GM04503 (cell line): ENCODE measurements at places on chromosomes 4 and X.

DNA sequence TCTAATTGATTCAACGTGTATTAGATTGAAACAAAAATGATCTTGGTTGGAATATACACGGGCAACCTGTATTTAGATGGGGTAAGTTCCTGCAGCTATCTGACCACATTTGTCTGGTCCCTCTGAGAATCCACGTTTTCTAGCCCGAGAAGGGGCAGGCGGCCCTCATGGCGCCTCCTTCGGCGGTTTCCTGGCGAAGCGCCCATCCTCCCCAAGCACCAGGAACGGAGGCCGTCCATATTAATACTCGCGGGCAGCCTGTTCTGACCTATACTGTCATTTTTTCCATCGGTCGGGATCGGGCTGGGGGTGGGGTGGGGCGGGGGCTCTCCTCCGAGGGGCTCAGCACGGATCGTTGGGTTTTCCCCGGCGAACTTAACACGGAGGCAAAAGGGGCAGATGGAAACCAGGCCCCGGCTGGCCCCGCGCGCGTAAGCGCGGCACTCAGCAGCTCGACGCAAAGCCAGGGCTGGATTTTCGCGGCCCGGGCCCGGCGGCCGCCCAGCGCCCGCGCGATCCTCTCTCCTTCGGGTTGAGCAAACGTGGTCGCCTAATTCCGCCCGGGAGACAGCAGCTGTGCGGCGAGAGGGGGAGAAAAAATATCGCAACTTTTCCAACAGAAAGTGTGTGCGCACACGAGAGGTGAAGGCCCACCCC, 77.2 kb upstream of the BCOR start:
- no peak for DNase-seq

DNA sequence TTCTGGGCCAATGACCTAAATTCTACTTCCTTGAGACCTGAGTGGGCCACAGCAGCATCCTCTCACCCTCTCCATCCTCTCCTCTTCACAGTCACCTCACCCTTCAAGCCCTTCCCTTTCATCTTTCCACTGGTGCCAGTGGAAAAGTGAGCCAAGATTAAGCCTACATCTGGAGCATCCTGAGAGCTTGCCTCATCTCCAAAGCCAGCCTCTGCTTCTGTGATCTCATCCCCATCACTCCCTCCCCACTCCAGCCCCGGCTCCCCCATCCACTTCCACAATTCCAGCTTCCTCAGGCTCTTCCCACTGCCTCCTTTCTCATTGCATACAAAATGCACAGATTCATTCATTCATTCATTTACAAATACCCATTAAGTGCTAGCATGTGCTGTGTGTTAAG, 10.1 kb upstream of the RASL11B start:
- no peak for DNase-seq

DNA sequence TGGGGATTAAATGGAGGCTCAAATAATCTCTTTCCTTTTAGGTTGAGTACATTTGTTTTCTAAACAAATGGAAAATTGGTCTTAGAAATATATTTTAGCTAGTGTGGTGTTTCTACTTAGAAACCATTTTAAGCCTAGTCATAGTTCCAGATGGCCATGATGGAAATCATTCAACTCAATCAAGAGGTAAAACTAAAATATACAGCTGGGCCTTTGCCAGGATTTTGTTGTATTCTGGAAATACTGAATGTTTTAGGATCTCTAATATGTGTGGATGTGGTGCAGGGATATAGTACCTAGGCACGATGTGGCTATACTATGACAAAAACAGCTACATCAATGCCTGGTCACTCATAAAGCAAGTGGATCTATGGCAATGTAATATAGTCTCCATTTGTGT, 146.0 kb upstream of the BANK1 start:
- no peak for DNase-seq

- DNase-seq, result no peak
Observed at GRCh38 chr4:153469031-153469430, 2.9 kb downstream of the TMEM131L start.

DNA sequence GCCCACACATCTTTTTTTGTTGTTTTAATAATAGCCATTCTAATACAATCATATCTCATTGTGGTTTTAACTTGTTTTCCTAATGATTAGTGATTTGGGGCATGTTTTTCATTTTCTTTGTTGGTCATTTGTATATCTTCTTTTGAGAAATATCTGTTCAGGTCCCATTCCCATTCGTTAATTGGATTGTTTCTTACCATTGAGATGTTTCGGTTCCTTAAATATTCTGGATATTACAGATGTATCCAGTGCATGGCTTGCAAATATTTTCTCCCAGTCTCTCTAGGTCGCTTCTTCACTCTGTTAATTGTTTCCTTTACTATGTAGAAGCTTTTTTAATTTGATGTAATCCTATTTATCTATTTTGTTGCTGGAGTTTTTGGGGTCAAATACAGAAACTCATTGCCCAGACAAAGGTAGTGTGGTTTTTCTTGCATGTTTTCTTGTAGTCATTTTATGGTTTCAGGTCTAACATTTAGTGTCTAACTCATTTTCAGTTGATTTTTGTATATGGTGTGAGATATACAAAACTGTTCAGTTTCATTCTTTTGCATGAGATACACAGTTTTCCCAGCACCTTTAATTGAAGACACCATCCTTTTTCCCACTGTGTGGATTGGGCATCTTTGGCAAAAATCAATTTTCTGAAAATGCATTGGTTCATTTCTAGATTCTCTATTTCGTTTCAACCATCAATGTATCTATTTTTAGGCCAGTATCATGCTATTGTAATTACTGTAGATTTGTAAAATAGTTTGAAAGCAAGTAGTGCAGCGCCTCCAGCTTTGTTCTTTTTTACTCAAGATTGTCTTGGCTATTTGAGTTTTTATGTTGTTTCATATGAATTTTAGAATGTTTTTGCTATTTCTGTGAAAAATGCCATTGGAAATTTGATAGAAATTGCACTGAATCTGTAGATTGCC, 195.9 kb downstream of the SCFD2 start:
- DNase-seq, result no peak

GRCh38 chr4:158624889-158625478, 46.7 kb downstream of the C4orf46 start:
- no peak for DNase-seq

- DNase-seq, result peak; percentile 36
Observed at GRCh38 chrX:77442728-77443127, 4.5 kb upstream of the FGF16 start.

DNA sequence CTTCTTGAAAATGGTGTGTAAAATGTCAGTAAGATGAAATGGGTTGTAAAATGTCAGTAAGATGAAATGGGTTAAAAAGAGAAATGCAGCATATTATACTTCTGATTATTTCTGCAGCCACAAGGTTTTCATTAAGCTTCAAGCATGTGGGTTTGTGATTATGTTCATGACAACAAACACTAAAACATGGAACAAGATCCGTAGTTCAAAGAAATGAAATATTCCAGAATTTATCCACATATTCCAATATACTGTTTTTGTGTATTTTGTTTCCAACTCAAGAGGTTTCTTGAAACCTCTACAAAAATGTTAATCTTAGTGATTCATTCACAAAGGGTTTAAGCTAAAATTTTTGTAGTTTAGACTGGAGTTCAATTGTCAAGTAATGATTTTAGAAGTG, 84.0 kb downstream of the ADAMTS3 start:
- no peak for DNase-seq

DNA sequence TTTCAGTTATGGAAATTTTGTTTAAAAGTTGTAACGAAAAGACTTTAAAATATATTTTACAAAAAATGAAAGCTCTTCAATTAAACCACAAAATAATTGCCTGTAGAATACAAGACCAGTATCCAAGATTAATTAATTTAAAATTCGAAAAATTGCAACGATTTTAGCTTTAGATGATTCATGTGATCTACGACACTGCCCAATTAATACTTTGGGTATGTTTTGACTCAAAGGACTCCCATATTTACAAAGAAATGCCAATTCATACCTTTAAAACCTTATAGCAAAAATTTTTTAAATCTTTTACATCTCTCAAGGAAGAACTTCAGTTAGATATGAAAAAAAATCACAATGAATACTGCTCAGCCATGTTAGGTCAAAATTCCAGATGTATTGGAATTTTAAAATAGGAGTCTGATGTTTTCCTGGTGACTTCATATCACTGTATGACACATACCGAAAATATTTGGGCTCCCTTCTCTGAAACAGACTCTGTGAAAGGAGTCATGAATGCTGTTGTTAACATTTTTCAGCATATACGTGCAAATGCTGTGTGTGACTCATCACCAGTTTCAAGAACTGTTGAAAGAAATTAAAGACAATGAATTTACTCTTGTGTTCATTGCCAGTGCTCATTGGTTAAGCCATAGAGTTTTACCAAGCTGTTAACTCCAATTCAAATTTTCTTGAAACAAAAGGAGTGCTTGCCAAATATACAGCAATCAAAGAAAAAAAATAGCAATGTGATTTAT, 13.8 kb upstream of the SMS start:
- DNase-seq, result peak; percentile 95

- no peak for DNase-seq
Observed at GRCh38 chrX:63275127-63275526, 76.0 kb downstream of the SPIN4 start.

- peak; percentile 85 for DNase-seq
Observed at GRCh38 chr4:156771171-156771837, 200.3 kb downstream of the PDGFC start.

GRCh38 chr4:101649790-101650515, 140.6 kb upstream of the BANK1 start:
- no peak for DNase-seq

- DNase-seq, result peak; percentile 99
Observed at GRCh38 chr4:122777846-122778673, 45.6 kb downstream of the BBS12 start.

- no peak for DNase-seq
Observed at GRCh38 chr4:143351774-143352451, 15.2 kb downstream of the GAB1 start.

GRCh38 chrX:108064613-108065012, 19.7 kb downstream of the VSIG1 start:
- no peak for DNase-seq

DNA sequence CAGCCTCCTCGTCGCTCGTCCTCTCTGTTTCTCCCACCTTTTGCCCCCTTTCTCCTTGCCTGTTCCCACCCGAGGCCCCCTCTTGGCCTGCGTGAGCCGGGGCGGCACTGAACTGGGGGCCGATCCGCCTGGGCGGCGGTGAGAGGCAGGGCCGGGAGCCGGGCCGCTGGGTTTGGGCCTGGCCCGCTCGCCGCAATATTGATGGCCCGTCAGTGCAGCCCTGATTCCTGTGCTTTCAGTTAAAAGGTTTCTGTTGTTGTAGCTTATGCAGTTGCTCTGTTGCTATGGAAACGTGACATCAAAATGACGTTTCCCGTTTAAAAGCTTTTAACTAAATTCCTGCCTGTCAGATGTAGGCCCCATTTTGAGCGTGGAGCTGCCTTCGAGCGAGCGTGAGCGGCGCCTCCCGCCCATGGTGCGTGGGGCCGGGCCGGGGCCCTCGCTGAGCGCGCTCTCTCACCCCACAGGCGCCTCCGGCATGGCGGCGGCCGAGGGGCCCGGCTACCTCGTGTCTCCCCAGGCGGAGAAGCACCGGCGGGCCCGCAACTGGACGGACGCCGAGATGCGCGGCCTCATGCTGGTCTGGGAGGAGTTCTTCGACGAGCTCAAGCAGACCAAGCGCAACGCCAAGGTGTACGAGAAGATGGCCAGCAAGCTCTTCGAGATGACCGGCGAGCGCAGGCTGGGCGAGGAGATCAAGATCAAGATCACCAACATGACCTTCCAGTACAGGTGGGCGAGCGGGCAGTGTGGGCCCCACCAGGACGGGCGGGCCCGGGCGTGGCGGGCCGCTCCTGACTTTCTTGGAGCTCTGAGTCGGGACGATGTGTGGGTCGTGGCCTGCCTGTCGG, at the start of gene MSANTD1:
MSANTD1 (plus strand) TSS at position 349 of the 851 bp plus-strand sequence; CDS start at position 413, 64 bp downstream.
- DNase-seq, result no peak

GRCh38 chr4:23373261-23373660, 516.6 kb downstream of the PPARGC1A start:
- DNase-seq, result no peak

GRCh38 chr4:124427095-124427767, 285.3 kb downstream of the ANKRD50 start:
- no peak for DNase-seq

- no peak for DNase-seq
Observed at GRCh38 chrX:103651151-103651773, 22.5 kb downstream of the TCEAL1 start.

- no peak for DNase-seq
Observed at GRCh38 chr4:10118048-10119004, 1.7 kb upstream of the WDR1 start.

DNA sequence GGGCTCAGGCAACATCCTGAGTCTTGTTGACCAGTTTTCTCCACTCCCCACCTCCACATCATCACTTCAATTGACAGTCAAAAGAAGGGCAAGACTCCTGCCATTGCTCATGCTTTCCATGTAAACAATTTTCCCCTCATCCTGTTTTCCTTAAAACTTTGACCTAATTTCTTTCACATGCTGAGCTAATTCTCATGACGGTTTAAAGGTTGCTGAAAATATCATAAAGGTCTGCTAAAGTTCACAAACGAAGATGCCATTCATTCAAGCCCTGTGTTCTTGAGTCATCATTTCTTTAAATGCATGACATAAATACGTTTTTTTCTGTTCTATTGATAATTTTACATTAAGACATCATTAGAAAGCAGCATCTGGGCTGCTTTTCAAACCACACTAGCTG, 353.9 kb downstream of the NKX6-1 start:
- DNase-seq, result no peak

GRCh38 chrX:46178763-46179162, 366.5 kb downstream of the ZNF674 start:
- no peak for DNase-seq

GRCh38 chr4:7908668-7909067, 31.0 kb downstream of the AFAP1 start:
- DNase-seq, result no peak

DNA sequence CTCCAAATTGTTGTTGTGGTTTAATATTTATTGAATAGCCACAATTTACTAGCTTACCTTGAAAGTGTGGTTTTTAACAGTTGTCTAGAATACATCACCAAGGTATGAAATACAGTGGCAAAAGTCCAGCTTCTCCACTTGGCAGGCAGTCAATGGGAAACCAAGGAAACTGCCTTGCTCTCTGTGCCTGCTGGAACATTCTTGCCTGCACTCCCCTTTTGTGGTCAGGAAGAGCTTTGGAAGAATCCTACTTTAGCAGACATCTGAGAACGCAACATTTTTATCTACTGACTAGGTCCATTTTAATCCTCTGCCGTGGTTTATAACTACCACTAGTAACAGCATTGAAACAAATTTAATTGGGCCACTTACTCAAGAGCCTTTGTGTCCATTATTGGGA, 64.5 kb downstream of the TENM3 start:
- peak; percentile 97 for DNase-seq

DNA sequence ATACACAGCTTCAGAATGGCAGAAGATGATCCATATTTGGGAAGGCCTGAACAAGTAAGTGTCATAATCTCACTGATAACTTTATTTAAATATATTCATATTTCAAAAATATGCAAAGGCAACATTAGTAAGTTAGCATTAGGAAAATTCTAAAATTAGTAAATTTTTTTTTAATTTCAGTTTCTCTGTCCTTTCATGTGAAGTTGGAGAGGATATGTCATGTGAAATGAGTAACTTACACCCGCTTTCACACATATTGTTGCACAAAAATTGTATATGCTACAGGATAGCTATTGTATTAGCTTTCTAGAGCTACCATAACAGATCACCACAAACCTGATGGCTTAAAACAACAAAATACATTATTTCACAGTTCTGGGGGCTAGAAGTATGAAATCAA, 24.3 kb downstream of the NFKB1 start:
- DNase-seq, result no peak
